GM04504 (cell line): ENCODE measurements at places on chromosomes 12 and 14.
A peak's percentile ranks its signal among the peaks of the same experiment; 100 is the strongest.

DNA sequence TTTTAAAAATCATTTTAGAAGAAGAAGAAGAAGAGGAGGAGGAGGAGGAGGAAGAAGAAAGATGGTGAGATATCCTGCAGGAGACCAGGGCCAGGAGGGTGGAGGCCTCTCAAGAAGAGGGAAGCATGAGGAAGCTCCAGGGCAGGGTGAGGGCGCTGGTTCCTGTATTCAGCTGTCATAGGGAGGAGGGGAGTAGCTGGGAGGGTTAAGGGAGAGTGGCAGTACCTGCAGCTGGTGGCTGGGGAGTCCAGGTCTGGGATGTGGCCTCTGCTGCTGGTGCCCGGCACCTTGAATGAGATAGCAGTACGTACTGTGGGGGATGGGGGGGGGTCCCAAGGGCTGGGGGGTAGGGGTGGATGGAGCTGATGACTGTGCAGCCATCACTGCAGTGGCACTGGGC is 9.8 kb downstream of the RBP5 start:
- DNase-seq = no peak

DNA sequence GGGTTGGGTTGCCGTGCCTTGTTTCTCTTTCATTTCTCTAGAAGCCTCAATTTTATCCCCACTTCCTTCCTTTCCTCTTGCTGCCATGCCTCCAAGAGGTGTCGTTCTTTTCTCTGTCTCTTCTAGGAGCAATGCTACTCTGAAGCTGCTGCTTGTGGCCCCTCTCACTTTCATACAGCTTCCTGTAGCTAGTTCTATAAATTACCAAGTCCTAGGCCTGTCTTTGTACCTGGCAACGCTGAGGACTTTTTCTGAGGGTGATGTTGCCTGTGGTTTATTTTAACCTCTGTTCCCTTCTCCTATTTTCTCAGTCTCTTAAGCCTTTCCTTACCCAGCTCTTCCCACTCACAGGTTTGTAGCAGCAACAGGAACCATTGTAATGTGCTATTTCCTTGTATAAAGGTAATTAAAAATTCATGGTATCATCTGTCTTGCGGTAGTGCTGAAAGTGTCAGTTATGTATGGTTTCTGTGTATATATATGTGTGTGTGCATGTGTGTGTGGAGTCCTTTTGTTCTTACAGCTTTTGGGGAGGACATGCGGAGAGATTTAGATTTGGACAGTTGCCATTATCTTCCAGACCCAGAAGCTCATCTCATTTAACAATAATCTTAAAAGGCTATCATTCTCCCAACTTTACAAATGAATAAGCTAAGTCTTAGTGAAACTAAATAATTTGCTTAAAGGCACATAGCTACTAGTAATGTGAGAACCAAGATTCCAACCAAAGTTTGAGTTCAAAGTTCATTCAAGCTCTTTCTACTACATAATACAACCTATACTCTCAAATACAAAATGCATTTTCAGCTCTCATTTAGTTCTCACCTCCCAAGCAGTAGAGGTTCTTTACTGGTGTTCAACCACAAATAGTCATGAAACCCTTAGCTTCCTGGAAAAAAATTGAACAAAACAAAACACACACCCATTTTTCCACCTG is 43.8 kb downstream of the DDHD1 start:
- peak; percentile 21 for DNase-seq

DNA sequence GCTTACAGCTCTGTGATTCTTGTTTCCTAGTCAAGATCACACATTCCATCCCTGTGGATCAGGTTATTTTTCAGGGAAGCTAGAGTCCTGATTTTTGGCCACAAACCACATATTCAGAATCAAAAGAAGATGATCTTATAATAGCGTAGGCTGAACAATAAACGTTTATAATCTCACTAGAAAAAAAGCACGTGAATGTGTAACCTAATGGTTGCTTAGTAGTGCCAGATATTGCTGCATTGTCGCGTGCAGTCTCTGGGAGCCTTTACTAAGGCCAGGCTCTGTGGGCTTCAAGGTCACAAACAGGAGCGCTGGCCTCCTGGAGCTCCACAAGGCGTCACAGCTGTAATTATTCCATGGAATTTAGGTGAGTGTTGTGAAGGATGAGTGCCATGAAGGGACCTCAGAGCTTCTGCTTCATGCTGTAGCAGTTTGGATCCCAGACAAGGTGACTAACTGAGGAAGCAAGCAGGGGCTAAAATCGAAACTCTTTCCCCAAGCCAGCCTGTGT is 17.4 kb downstream of the CDKN1B start:
- no peak for DNase-seq

DNA sequence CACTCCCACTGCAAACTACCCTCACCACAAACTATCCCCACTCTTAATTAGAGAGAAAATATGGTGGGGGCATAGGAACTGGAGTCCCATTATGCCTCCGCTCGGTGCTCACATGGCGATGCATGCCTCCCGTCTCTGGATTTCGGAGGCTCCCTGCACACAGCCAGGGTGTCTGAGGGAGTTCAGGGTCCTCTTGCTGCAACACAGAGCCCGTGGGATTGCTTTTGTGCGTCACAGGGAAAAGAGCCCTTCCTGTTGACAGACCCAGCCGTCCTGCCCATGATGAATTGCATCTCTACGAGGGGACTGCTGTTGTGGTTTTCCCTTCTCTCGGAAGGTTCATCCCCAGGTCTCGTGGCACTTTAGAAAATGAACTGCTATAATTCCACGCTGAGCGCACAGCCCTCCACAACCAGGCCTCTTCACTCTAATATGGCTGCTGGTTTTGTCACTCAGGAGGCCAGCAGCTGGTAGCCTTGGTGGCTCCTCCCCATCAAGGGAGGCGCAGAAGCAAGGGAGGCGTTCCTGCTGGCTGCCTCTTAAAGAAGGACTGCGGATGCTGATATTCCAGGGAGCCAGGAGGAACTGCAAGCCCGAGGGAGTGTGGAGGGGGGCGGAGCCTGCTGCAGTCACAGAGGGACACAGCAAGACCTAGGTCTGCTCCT is 158.0 kb downstream of the KCNA5 start:
- no peak for DNase-seq

DNA sequence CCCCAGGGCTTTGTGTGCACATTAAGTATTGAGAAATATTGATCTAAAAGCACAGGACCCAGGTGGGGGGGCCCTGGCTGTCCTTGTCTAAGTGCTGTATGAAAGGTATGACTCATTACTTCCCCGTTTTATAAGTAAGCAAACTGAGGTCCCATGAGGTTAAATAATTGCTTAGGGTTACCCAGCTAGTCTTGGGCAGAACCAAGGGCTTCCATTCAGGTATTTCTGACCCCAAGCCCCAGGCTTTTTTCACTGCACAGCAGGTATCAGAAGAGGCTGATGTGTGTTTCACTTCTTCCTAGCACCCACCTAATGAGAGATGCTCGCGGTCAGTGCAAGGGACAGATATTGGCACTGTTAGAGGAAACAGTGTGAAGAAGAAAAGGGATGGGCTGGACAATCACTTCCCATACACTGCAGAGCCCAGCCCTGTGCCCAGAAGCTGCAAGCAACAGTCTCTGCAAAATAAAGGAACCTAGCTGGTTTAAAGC is 4.7 kb upstream of the TC2N start:
- DNase-seq = no peak

DNA sequence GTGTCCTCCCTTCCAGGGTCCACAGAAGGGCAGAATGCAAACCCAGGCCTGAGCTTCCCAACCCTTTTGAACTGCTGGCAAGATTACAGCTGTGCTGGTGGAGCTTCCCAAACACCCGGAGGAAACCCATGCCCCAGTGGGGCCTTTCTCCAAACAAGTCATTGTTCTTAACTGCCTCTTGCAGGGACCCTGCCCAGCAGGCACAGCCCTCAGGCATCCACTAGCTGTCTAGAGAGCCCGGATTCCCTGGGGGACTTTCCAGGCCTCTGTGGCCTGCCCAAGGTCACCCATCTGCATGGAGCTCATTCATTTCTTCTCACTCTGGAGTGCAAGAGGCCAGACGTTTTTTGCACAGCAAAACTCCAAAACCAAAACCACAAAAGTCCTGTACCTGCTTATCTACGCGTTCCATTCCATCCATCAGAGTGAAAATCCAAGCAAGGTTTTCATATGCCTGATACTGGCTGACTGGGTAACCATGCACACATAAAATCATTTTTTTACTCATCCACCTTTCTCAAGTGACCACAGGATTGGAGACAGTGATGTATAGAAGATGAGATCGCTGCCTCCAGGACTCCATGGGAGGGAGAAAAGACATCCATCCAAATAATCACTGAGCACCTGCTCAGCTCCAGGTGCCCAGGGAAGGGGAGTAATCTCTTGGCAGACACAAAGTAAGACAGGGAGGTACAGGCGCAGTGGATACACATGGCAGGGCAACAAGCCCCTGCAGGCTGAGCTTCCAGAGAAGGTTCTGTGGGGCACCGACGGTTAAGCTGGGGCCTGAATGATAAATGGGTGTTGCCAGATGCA is 17.2 kb upstream of the BDKRB2 start:
- no peak for DNase-seq

DNA sequence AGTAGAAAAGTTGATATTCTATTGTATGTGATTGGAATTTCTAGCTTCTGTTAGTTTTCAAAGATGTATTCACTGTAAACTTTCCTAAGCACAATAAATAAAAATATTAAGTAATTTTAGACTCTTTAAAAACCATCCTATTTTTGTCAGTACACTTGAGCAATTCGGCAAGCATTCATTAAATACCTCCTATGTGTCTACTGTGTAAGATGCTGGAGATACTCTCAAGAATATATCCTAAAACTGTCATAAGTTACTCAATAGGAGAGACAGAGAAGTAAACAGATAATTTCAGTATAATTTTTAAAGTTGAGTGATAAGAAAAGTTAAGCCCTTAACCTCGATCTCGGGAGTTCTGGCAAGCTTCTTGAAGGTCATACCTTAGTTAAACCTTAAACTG is 46.1 kb downstream of the FANCM start:
- no peak for DNase-seq

GRCh38 chr12:64107776-64108175 is 114.3 kb downstream of the KICS2 start:
- DNase-seq = no peak

DNA sequence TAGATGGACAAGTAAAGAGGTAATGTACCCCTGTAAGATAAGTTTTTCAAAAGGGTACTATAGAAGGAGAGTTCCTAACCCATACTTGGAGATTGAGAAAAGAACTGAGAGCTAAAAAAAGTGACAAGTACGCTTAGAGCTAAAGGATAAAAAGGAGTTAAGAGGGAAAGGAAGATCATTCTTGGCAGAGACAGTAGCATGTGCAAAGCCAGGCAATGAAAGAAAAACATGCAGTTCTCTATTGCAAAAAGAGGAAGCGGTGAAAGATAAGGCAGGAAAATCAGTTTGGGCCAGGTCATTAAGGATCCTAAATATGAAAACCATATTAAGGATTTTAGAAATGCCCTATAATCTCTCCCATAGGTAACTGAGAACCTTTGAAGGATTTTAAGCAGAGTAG is 500.4 kb upstream of the GARIN6 start:
- no peak for DNase-seq

DNA sequence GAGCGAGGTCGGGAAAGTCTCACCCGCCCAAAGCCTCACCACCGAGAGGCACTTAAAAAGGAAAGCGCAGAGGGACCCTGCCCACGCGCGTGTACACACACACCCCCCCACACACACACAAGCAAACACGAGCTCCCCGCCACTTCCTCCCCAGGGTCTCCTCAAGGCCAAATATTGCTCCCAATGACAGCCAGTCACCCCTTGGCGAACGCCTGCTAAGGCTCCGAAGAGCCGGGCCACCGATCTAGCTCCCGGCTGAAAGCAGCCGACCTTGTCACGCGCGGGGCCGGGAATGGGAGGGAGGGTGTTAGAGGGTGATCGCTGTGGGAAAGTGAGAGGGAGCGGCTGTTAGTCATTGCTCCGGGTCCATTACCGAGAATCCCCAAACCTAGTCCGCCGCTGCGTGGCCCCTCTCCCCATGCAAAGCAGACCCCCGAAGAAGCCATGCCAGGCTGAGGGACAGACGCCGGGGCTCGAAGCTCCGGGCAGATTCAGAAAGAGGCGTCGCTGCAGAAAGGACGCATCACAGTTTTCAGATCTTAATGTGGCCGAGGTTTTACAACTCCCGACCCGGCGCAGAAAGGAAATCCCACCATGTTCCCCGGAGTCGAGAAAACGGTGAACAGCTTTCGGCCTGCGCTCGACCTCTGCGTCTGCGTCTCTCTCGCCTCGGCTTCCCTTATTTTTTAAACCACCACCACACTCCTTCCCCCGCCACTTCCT is 2.6 kb downstream of the BMP4 start:
- no peak for DNase-seq

DNA sequence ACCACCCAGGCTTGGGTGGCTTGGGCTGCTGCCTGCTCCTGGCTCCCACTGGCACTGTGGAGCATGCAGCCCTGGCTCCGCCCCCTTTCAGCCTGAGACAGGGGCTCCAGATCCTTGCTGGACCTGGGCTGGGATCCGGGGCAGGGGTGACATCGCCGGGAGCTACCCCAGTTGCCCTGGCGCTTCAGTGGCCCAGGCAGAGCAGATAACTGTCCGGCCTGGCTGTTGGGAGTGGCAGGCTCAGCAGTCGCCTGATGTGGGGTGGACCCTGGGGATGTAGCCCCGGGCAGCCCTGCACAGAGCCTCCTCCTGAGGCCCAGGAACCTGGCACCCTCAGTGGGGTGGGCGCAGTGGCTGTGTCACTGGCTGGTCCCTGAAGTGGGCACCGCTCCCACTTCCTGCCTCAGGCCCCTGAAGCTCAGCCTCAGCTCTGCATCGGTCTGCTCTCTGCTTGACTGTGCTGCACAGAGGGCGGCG is 57.9 kb downstream of the FUT8 start:
- no peak for DNase-seq

DNA sequence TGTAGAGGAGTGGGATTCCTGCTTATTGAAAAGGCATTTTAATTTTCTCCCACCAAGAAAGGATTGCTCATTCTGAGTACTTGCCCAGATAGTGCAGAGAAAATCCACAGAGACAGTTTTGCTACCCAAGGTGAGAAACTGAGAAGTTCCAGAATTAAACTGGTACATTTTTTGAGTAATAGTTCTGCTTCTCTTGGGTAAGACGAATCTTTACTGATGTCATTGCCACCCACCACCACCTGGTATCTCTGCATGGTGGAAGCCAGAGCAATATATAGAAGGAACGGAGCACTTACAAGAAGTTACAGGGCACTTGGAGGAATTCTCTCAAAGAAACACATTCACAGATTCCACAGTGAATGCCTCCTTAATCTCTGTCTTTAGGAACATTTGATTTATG is 20.7 kb upstream of the FRMD6 start:
- DNase-seq = no peak

DNA sequence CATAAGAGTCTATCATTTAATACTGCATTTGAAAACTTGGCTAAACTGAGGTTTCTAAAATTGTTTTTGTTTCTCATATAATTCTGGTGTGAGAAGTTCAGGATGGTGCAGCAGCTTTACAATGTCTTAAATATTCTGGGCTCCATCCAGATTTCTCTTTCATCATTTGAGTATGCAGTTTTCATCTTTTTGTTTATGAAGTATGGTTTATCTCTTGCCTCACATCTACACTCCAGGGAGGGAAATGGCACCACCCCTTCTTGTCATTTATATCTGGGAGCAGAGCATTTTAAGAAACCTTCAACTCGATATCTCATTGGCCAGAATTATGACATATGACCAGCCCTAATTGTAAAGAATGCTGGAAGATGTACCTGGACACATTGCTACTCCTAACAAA is 24.3 kb downstream of the GEMIN2 start:
- no peak for DNase-seq
